ENCODE measurements at places on chromosomes 4 and X.

DNA sequence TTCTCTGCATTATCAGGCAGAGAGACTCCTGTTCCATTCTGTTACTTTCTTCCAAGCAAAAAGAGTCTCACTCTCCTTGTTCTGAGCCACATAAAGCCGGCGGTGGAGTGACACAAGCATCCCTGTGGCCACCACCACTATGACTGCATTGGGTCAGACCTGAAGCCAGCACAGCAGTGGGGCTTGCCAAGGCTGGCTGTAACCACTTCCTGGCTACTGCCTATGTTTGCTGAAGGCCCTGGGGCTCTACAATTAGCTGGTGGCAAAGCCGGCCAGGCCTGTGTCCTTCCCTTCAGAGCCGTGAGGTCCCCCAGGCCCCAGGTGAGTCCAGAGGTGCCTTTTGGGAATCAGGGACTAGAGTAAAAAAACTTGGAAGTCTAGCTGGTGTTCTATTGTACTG, 31.8 kb downstream of the PLAC8 start:
- DNase-seq, result no peak

DNA sequence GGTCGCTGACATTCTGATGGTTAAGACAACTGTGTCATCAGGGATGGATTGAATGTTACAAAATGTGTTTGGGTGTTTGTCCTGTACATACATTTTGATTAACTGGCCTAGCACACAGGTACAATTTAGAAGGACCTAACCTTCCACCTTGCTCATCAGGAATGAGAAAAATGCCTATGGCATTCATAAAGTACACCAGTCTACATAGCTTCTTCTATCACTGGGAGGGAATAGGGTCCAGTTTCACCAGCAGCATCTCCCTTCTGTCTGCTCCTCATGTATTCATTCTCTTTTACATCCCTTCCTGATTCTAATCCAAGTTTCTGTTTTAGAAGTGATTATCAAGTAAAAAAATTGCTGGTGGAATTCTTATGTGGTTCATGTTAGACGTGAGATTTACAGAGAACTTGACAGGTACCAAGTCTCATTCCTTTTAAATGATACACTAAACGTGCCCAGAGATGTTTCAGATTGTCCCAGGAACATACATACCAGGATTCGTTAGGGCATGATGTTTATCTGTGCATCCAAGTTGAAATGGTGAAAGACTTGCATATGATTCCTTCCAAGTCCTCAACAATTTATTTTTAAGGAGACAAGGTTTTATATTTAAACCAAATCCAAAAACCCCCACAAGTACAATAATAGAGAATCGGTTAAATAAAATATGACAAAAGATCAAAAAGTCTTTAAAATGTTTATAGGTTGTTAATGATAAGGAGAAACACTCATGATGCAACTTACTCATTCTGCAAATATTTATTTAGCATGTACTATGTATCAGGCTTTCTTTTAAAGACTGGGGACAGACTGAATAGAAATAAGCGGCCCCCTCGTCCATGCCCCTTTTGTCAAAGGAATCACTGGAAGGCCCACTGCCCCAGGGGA, 359.1 kb downstream of the ZNF674 start:
- no peak for DNase-seq

DNA sequence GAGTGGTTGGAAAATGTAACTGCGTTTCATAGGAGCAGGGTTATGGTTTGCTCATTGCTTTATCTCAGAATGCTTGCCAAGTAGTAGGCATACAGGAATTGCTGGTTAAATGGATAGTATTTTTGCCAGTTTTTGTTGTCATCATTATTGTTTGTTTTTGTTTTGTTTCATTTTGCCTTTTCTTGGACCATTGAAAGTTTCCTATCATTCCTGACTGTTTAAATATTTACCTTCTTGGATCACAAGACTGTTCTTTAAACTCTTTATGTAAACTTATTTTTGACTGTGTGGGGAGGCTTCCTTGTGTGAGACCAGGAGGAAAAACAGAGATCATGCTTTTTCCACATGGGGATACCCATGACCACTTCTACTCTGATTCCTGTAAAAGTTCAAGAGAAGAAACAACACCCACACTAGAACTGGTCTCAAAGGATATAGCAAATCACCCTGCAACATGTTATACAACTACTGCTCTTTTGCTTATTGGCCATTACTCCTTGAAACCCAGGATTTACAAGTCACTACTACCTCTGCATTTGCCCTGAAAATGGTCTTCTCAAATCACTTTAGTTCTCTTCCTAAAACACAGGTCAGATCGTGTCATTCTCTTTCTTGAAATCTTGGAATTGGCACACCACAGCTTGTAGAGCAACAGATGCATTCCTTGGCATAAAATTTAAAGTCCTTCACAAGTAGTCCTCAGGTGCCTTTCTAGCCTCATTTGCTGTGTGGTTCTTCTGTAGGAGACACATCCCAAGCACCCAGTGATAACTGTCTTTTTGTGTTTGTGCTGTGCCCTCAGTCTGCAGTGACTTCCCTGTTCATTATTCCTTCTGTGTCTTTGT, 51.3 kb downstream of the FNIP2 start:
- no peak for DNase-seq

- no peak for DNase-seq
These were observed 103.4 kb downstream of the DDIT4L start for GRCh38 chr4:100086766-100087431.

- no peak for DNase-seq
These were observed 82.4 kb downstream of the HTRA3 start for GRCh38 chr4:8351931-8352367.

DNA sequence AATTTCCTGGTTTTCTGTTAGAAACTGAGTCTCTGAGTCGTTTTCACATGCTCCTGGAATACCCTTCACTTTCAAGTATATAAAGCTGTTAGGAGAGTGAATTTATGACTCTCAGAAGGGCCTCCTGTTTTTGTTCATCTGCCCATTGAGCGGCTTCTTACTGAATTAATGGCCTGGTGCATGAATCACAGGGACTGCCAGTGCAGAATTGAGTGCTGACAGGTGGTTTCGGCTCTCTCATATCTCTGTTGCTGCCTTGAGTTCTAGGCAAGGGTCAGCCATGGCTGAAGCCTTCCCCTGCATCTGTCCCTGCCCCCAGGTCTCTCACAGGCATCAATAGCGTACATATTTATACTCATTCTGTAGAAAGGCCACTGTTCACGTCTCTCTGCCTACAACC, 22.7 kb upstream of the SEPSECS start:
- DNase-seq, result no peak

GRCh38 chrX:72495046-72495445, 77.6 kb downstream of the HDAC8 start:
- no peak for DNase-seq

DNA sequence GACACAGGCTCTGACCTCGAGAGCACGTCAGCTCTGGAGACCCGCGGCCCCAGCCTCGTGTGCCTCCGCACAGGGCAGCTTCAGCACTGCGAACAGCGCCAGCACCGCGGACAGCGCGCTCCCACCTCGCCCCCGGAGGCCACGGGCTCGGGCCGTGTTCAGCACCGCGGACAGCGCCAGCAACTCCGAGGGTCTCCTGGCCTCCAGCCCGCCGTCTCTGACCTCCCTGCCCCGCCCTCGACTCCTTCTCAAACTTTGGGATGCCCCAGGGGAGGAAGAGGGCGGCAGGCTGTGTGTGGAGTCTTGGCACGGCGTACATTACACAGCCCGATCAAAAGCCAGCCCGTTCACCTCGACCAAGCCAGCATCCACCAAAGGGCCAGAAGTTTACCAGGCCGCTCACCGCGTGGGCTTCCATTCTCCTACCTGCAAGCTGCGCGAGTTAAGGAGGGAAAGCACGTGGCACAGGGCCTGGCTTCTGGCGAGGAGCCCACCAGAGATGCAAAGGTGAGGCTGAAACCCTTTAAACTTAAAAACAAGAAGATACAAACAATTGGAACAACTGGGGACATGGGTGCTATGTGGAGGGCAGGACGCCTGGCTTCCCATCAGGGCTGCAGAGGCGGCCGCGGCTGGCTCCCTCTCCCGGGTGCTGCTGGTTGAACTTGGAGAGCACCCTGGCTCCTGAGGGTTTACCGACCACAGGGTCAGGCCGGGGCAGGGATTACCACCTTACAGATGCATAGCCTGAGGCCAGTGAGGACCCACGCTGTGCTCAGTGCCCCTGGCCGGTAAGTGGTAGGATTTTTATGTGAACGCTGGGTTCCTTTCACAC, 4.5 kb upstream of the NKX1-1 start:
- no peak for DNase-seq

GRCh38 chr4:54225598-54226403, 3.3 kb upstream of the PDGFRA start:
- DNase-seq, result peak; percentile 5

DNA sequence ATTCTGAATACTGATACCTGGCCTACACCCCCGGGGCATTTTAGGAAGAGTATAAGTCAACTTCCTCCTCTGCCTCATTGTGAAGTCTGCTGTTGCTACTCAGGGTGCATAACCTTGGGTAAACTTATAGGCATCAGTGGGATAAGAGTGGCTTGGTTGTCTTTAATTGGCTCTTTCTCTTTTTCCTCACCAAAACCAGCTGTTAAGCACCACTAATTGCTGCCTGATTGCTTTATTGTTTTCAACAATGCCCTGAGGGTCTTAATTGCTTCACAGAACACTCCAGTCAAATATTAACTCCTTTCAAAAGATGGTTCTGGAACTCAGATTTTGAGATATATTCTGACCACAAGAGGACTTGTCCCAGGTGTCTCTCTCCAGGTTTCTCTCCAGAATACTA, 337.0 kb upstream of the MAGEB16 start:
- no peak for DNase-seq

- DNase-seq, result peak; percentile 47
These were observed 6.8 kb upstream of the CLCN5 start for GRCh38 chrX:49915361-49916222.

DNA sequence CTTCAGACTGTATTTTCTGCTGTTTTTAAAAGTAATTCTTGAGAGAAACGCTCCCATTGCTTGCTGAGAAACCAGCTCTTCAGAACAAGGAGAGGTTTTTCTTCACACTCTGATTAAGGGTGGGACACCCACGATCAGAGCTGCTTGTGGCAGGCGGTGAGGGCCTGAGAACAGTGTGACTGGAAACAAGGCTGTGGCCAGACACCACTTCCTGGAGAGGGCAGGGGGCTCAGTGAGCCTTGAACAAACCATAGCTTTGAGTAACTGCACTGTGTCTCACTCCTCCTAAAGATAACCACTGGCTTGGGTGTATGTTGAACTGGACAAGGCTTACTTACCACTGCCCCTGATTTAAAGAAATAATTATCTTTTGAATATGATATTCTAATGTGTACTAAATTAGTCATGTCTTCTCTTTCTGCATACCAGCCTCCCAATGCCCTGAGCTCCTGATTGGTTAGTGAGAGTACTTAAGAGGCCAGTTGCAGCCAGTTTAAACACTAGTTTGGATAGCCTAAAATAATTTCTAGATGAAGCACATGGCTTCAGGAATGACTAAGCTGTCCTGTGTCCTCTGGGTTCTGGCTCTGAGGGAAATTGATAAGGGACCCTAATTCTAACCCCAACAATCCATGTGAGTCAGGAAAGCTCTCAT, 3.7 kb upstream of the GPR82 start:
- peak; percentile 46 for DNase-seq

- DNase-seq, result no peak
These were observed 241.5 kb upstream of the ANKRD50 start for GRCh38 chr4:124954046-124954445.

GRCh38 chr4:53785996-53786395, 194.7 kb upstream of the LNX1 start:
- no peak for DNase-seq

GRCh38 chr4:101651778-101652177, 138.8 kb upstream of the BANK1 start:
- no peak for DNase-seq

DNA sequence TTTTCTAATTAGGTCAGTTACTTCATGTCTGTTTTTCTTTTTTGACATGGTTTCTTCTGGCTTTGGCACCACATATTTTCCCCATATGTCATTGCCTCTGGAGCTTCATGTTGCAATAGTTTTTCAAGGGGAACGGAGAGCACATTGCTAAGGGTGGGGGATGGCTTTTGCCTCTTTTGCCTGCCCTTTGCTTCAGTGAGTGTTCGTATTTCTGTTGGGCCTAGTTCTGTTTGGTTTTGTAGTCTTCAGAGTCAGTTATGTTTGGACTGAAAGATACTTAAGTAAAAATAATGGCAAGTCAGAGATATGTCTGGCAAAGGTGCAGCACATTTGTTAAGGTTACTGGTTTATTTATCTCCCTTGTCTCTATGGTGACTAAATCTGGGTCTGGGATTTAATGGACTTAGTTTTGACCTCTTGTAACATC, 29.1 kb downstream of the FHL1 start:
- no peak for DNase-seq

GRCh38 chr4:38818441-38818976, 13.9 kb upstream of the TLR1 start:
- DNase-seq, result no peak

DNA sequence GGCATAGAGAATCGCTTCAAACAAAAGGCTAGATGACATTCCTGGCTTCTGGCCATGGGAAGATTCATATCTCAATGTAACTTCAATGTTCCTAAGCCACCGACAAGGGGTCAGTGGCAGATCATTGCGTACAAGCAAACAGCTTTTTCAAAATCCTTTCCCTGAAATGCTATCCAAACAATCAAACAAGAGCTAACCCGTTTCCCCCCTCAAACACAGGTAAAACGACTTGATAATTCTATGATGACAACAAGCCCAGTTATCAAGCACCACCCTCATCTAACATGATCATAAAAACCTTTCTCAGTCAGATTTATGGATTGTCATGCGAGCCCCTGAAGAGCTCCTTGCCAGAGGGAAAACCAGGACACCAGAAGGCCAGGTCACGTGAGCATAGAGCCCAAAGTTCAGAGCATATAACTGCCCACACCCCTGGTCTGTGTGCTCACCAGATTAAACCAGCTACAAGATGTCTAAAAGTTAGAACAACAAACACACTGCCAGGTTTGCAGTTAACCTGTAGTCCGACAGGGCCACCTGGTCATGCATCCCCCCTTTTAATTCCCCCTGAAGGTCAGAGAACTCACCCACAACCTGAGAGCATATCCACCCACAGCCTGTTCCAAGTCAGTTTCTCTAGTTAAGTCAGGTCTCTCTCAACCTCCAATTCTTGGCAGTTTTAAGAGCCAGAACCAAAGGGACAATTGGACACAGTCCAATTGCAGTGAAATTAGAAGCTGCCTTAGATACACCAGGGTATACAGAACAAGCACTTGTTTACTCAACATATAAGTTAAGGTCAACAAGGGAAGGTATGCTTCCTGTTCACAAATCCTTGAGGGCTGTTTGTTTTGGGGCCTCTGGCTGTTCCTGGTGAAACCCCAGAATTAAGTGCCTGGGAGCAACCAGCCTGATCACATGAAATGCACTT, 248.1 kb upstream of the PPARGC1A start:
- no peak for DNase-seq

GRCh38 chrX:13774696-13775095, 40.1 kb downstream of the OFD1 start:
- no peak for DNase-seq

DNA sequence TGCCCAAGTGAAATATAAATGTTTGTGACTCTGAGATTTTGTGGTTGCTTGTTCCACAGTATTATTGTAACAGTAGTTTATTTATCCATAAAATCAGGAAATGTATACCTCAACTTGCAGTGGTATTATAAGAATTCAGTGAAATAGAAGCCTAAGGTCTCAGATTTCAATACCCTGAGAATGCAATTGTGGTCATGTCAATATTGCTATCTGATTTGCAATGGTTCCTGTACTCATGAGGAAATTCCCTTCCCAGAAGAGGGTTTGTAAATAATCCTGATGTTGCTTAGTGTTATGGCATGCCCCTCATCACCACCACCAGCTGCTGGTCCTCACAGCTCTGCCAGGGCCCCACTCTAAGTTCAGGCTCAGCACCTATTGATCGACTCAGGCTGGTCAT, 67.8 kb downstream of the SLC34A2 start:
- no peak for DNase-seq

Data from naive B cell (primary cell).